ENCODE measurements at places on chromosomes 3 and 15.

GRCh38 chr3:66259566-66260255 is 38.9 kb downstream of the SLC25A26 start:
- no peak for DNase-seq

- peak; percentile 72 for DNase-seq
Measured at GRCh38 chr3:134601539-134602439, 49.0 kb downstream of the KY start.

DNA sequence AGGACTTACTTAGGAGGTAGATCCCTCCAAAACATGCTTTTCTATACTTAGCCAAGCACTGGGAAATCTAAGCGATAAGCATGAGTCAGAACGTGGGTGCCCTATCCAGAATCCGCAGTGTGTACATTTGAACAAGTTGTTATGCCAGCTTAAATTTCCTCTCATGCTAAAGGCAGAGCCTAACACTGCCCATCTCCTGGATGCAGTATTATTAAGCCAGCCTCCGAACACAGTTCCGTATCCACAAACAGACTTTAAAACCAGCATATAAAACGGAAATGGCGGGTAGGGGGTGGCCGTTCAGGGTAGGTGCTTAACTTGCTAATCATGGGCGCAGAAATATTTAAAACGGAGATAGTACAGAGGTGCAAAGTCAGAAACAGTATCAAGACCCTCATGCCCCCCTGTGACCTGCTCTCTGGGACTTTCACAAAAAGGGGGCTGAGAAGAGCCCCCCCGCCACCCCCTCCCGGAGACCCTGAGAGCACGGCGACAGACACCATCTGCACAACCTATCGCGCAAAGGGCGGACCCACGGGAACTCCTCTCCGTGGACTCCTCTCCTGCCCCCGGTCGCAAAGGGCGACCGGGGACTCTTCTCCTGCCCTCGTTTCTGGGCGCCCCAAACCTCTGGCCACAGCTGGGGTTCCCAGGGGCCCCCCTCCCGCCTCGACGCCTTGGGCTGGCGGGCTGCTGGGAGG is 889 bp upstream of the LRRIQ4 start:
- no peak for DNase-seq

- DNase-seq: no peak
Measured at GRCh38 chr3:67920969-67921368, 266.6 kb upstream of the SUCLG2 start.

DNA sequence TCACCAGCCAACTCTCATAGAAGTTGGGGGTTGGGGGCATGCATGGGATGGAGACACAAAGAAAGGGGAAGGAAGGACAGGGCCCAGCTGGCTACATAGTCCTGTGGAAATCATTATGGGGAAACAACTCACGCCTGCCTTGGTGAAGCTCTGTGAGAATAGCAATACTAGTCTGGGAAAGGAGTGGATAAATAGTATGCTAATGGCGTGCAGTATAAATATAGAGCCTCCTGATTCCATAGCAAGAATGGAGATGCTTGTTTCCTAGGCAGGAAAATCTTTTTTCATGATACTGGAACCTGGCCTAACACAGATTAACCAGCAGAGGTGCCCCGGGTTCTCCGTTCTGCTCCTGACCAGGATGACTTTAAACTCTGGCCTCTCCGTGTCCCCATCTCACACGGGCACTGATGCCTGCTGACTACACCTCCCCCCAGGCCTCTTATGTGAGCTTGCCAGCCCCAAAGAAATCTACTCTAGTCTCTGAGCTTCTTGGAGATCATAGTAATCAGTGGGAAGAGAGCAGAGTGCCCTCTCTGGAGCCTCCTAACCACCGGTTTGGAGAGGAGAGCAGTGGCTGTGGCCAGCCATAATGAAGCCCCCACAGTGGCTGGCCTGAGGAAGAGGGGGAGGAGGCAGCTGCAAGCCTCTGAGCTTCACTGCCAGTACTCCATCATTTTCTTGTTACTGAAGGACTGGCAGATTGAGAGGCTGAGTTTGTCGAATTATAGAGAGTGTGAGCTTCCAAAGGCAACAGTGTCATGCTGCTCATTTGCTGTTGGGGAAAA is 355.0 kb upstream of the SEMA6D start:
- no peak for DNase-seq

DNA sequence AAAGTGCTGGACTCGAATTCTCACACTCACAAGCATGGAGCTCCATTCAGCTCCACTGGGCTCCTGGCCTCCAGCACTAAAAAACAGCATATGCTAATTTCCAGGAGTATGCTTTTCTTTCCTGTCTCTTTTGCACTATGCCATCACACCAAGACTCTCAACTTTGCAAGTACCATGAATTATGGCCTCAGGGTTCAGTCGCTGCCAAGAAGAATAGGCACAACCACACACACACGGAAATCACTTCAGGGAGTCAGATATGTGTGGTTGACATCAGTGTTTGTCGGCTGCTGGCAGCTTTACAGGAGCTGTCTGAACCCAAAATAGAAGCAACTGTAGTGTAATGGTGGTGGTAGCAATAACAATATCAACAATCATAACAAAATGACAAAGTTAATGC is 305.0 kb upstream of the SLCO3A1 start:
- no peak for DNase-seq

DNA sequence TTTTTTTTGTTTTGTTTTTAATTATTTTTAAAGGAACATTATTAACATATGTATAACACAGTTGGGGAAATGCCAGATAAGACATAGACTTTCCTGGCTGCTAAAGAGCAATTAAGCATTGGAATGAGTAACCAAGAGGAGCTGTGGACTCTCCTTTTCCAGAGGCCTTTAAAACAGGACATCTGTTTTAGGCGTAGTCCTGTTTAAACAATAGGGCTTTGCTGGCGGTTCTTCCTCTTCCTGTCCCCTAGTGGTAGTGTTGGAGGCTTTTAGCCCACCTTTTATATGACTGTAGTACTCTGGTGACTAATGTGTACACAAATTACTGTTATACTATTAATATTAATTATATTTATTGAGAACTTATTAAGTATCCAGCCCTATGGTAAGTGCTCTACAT is 81.9 kb downstream of the PPARG start:
- DNase-seq: no peak

DNA sequence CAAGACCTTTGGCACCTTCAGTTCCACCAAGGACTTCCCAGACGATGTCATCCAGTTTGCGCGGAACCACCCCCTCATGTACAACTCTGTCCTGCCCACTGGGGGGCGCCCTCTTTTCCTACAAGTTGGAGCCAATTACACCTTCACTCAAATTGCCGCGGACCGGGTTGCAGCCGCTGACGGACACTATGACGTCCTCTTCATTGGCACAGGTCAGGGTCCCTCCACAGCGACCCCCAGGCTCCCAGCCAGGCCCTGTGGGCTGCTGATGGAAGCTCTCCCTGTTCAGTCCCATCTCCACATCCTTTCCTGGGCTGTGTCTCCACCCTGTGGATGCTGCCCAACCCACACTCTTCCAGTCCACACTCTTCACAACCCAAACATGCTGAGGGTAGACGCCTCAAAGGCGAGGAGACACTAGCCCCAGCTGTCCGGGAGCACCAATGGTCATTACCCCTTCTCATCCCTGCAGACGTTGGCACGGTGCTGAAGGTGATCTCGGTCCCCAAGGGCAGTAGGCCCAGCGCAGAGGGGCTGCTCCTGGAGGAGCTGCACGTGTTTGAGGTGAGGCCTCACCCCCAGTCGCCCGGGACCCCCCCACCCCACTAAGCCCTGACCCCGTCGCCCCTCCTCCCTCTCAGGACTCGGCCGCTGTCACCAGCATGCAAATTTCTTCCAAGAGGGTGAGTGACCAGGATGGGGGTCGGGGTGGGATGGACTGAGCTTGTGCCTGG is 4.3 kb upstream of the LSMEM2 start:
- DNase-seq: peak; percentile 70

GRCh38 chr3:176274161-176274560 is 923.1 kb downstream of the TBL1XR1 start:
- no peak for DNase-seq

GRCh38 chr3:100169201-100169920 is 55.1 kb upstream of the FILIP1L start:
- DNase-seq: peak; percentile 80

DNA sequence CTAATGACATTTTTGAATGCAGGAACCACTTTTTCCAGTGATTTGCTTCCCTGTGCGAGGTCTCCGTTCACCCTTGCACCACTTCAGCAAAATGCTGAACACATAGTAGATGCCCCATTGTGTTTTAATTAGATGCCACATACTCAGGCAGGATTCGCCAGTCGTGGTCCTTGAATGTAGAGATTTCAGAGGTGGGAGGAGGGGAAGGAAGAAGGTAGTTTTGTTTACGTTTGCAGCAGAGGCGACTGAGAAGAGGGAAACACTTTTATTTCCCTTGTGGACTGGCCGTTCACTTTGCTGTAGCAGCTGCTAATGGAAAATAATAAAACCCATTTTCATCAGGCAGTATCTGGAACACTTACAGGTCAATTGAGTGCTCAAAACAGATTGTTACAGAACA is 262.8 kb upstream of the TBL1XR1 start:
- DNase-seq: no peak

DNA sequence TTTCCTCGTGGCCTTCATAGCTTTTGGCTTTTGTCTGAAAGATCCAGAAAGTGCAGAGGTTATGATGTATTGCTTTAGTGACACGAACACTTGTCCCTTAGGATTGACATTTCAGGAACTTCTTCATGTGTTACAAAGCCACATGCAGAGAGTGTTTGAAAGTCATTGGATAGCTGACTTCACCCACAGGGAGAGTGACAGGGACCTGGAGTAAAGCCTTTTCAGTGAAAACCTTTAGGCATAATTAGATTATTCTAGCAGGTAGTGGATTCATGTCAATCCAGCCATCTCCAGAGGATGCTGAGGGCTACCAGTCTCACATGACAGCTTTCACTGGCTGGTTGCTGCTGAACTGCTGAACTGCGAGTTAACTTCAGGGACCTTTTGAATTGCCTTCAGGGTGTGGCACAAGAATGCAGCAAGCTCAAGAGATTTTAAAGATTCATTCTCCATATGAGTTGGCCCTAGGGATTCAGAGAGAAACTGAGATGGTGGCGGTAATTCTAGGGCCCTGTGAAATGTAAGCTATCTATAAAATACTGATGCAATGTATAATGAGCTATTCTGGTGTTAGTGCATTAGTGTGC is 267.0 kb upstream of the GOLIM4 start:
- no peak for DNase-seq

DNA sequence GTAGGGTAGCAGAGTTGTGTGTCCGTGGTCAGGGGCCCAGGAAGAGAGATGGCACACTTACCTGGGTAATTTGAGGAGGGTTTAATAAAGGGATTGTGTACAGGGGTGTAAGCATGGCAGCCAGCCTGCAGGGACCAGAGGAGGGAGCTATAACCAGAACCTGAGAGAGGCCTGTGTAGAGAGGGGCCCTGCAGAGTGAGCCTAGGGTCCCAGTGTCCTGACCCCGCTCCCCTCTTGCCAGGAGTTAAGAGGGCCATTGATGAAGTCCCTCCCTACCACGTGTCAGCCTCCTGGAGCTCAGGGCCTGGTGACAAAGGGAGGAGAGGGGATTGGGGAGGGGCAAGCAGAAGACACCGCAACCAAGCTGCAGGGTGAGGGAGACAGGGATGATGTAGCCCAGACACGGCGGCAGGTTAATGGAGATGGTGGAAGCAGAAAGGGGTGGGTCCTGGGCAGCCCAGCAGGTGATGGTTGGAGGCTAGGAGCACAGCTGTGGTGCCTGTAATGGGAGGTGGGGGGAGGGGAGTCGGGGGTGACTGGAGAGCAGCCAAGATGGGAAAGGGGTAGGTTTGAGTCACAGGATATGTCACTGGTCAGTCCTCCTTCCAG is 165.4 kb upstream of the TOPAZ1 start:
- no peak for DNase-seq
